ENCODE measurements at places on chromosomes 2 and 18.

DNA sequence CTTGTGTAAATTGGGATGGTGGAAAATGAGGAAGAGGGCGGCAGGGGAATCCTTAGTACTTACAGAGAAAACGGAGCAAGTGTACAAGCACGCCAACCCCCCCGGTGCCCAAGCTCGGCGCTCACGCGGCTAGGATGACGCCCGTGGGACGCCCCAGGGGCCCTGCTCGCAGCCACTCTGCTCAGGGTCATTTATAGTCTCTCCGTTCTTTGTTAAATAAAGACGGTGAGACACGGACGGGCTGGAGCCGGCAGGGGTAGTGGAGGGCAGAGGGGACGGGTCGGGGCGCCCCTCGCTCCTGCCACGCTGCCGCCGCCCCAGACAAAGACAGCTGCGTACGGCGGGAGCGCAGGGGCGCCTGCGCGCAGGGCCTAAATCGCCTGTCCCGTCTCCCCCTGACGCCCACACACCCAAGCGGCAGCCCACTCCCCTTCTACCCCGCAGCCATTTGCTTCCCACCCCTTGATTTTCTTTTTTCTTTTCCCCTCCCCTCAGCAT is 37.8 kb downstream of the PCBP1 start:
- DNase-seq, result no peak

- DNase-seq, result no peak
Observed at GRCh38 chr2:15354596-15355366, 206.4 kb downstream of the NBAS start.

GRCh38 chr2:47295981-47296635 is 106.8 kb upstream of the MSH2 start:
- no peak for DNase-seq

DNA sequence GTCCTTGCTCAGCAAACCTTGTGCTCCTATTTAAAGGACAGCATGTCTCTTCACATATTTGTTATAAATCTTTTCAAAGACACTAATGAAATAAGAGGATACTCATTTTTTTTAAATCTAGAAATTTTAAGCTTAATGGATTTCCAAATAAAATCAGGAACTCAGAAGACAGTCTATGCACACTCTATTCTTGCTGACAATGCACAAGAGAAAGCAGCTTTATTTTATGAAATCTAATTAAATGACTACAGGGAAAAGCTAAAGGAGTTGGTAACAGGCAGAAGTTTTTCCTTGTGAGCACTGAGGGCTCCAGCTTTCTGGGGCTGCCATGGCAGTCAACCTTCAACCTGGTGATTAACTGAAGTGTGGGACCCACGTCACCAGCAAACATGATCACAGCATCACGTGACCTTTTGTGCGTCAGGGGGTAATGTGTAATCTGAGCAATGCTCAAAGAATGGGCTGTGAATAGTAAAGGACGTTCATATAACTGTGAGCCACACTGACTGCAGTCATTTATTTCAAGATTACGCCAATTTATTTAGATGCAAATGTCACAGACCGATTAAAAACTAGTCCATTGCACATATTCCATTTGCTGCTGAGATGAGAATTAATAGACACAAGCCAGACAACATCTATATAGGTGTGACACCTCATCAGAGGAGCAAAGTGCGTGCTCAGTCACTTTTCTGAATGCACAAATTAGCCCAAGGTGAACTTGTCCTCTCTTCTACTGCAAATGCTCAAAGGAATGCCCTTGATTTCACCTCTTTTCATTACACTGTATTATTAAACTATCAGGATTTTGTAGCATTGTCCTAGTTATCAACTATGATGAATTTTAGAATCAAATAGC is 11.6 kb upstream of the DNER start:
- DNase-seq, result no peak

- no peak for DNase-seq
Observed at GRCh38 chr2:76512201-76512820, 801.6 kb upstream of the GCFC2 start.

Measured in stimulated activated CD4-positive, alpha-beta T cell treated with anti-CD3 and anti-CD28 coated beads, Interleukin-1b, Interleukin-23, amount 100 ng/mL, for 24 hours (primary cell).